Activated CD8-positive, alpha-beta memory T cell treated with anti-CD3 and anti-CD28 coated beads for 48 hours (primary cell): ENCODE measurements at places on chromosomes 5 and 9.

- no peak for DNase-seq
These were observed 23.7 kb downstream of the TRAF1 start for GRCh38 chr9:120902569-120903535.

DNA sequence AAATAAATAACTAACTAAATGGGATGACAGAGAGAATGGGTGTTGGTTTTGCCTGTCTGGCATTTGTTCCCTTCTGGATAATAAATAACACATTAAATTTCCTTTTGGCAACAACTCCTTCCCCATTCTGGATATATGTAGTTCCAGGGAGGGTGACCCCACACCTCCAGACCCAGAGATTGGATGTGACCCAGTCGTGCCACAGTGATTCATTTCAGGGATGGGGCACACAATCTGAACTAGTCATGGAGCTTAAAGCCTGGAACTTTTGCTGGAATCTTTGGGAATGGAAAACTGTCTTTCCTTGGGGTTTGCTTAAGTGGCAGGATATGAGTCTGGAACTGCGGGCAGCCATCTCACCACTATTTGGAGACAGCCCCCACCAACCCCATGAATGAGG, 11.3 kb downstream of the KLF9 start:
- DNase-seq = no peak

DNA sequence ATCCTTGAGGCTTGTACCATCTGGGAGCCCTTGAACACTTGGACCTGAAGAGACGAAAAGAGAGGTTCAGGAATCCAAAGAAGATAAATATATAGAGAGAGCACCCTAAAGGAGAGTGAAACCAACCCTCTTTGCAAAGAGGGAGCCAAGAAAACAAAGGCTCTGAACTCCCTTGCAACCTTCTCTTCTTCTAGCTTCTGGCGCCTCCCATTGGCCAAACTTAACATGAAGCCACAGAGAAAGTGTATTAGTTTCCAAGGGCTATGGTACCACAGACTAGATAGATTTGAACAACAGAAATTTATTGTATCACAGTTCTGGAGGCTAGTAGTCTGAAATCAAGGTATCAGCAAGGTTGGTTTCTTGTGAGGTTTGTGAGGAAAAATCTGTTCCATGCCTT, 175.1 kb downstream of the HCN1 start:
- no peak for DNase-seq

DNA sequence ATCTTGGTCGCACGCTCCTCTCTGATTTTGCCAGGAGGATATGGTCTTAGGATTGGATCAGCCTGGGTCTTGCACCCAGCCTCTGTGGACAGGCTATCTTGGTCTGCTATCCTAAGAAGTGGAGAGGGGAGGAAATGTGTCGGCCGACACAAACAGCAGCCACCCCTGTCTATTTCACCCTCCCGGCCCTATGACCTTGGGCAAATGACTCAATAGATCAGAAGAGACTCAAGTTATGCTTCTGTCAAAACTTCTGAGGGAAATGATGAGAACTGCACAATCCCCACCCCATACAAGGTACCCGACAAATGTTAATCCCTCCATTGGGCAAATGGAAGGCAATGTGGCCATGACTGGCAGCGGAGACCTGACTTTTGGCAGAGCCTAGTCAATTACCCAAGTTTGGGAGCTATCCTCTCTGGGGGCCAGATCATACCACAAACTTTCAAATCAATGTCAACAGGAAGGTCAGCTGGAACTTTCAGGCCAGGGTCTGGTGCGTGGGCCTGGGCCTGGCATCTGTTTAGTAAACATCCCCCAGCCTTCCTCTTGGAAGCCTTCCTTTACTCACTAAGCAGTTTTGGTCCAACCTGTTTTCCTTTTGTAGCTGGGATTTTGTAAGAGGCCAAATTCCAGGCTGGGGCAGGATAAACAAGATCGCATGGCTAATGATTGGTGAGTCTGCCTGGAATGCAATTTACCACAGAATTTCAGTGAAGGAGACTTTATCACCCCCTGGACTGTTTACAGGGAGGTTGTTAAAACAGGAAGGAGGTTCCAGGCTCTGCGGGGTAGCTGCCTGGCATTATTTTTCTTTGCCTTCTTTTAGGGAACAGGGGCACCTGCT, 64.2 kb upstream of the CPEB4 start:
- no peak for DNase-seq

GRCh38 chr5:55618318-55618717, 83.6 kb upstream of the PLPP1 start:
- DNase-seq = no peak

DNA sequence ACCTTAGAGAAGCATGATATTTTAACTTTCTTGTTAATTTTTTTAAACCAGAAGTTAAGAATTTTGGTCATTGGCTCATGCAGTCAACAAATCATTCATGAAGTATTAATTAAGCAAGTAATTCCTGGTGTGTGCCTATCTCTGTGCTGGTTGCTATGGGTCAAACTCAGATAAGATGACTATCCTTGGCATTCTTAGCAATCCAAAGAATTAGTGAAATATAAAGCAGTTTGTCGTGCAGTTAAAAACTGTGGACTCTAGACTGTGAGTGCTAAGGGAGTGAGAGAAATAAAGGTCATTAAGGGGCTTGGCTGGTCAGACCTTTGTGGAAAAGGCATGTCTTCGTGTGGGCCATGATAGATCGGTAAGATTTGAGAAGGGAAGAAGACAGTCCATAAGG, 4.8 kb downstream of the CYFIP2 start:
- DNase-seq = no peak

- DNase-seq = no peak
These were observed 54.7 kb upstream of the SUSD3 start for GRCh38 chr9:93003552-93004407.

GRCh38 chr9:20997503-20998076, 33.9 kb downstream of the HACD4 start:
- no peak for DNase-seq

DNA sequence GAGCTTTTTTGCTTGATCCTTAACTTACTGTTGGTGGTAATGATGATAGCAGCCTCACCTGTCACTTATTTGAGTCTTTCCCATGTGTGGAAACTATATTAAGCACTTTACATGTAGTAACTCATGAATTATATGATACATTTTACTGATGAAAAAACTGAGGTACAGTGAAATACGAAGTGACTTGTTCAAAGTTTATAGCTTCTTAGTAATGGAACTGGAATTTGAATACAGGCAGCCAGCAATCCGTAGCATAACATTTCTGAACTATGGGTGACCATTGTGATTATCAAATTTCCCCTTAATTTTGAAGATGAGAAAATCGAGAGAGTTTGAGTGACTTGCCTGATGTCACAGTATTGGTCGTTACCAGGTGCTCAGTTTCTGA, 17.3 kb downstream of the SCAMP1 start:
- no peak for DNase-seq

DNA sequence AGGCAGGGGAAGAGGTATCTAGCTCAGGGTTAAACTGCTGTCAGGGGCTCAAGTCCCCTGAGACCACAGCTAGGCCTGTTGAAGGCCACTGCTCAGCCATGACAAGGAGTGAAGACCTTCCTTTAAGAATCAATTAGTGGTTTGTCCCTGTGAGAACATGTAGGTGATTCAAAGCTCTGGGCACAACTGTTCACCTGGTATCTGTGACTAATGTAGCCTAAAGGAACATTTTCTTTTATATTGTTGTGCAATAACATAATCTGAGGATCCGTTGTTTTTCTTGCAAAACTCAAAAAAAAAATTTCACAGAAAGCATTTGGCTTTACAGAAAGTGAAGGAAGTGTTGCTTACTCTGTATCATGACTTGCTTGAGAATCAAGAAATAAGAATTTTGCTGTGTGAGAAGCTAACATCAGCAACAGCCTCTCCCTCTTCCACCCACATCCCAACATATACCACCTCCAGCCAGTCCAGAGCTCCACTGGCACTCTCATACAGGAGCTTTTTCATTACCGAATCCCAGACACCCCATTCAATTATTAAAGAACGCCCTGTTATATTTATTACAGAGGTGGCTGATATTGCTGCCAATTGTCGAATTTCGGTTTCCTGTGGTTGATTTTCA, 807.0 kb downstream of the TLE4 start:
- no peak for DNase-seq

GRCh38 chr5:60379907-60380306, 320.1 kb downstream of the DEPDC1B start:
- DNase-seq = no peak

GRCh38 chr5:141413540-141414069, 818 bp downstream of the PCDHGA10 start:
- DNase-seq = no peak

GRCh38 chr5:112958093-112959088, 18.2 kb upstream of the DCP2 start:
- DNase-seq = no peak

GRCh38 chr9:86557918-86558317, 203.7 kb upstream of the TUT7 start:
- DNase-seq = no peak

GRCh38 chr5:124742521-124742920, 3.9 kb downstream of the ZNF608 start:
- DNase-seq = no peak

DNA sequence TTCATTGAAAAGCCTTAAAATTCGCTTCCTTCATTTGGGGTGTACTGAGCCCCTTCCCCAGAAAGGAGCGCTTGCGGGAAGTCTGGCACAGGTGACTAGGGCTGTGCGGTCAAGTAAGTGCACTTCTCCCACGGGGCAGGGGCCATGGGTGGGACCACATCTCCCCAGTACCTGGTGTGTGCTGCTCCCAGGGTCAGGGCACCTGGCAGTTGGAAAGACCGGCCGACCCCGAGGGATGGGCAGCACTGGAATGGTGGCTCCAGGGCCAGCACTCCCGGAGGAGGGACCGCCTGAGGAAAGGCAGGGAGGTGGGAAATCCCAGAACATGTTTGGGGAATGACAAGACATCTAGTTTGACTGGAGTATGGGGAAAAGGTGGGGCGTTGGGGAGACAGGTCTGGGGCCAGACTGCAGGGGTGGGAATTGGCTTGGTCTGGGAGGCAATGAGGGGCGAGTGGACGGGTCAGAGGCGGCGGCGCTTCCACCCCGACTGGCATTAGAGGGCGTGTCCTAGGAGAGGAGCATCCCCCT, 727 bp upstream of the GLIPR2 start:
- no peak for DNase-seq

DNA sequence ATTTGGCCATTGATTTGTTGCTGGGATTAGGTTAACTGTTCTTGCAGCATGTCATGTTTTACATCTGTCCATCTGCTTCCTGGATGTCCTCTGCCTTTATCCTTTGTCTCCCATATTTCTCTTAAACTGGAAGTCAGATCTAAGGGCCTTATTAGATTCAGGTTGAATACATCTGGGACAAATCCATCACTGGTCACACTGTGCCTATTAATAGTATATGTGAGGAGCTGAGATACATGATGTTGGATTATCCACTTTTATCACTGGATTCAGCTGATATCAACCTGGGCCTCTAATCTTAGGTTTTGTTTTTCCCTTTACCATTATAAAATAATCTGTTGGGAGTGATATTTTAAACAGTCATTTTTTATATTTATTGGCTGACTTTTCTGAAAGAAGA, 41.8 kb upstream of the ROPN1L start:
- DNase-seq = no peak

DNA sequence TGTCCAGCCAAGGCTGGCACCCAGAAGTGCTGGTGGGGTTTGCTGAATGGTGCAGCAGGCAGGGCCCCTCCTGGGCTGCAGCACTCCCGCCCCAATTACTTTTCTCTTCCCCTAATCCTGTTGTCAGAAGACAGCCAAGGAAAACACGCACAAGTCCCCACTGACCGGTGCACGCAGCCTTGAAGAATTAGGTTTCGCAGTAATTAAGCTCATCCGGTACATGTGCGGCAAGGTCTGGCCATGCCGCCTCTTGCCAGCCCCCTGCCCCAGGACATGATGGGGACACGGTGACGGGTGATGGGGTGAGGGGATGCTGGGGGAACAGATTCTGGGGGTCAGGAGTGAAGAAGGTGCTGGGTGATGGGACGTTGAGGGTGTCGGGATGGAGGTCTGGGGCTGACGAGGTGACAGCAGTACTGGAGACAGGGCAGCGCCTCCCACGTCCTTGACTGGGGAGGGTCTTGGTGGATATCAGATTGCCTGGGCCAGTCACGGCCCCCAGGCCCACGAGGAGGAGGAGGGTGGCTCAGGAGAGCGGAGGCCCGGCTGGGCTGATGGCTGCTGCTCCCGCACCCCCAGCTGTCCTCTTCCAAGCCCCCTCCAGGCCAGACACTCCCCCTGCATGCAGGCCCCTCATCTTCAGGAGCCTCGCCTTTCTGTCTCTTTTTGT, 34.9 kb downstream of the BARX1 start:
- no peak for DNase-seq

DNA sequence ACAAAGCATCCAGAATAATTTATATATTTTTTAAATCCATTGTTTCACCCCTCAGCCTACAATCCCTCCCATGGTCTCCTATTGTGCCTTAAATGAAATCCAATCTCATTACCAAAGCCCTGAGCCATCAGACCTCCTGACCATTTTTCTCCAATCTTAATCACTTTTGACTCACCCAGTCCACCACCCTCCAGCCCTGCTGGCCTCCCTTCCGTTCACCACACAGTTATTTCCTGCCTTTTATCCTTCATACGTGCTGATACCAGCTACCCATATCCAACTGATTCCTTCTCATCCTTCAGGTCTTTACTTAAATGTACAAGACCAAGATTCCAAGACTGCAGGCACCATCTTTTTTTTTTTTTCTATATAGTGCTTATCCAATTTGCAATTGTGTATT, 1026.7 kb upstream of the DMAC1 start:
- no peak for DNase-seq

GRCh38 chr5:1884678-1885403, 2.1 kb upstream of the IRX4 start:
- no peak for DNase-seq

GRCh38 chr9:121288673-121289025, 20.7 kb downstream of the GSN start:
- DNase-seq = no peak

DNA sequence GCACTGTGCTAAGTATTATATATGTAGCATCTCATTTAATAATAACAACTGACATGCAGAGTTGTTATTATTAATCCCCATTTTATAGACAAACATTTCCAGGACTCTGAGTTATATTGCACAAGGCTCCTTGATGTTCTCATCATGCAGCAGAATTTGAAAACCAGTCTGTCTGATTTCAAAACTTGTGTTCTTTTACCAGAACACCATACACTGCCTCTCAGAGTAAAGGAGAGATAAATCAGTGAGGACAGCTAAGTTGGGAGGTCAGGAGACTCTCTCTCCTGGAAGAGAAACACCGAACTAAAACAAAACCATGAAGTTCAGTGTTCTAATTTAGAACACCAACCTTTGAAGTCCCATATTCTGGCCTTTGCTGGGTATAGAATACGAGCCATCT, 92.7 kb upstream of the TNC start:
- DNase-seq = no peak

- DNase-seq = no peak
These were observed 88.2 kb downstream of the PTPN3 start for GRCh38 chr9:109409773-109410397.
